Chondrocyte (in vitro differentiated cells): ENCODE measurements at places on chromosomes 5 and 9.

GRCh38 chr5:95617057-95617456 is 2.8 kb upstream of the GPR150 start:
- H3K4me3 ChIP-seq = no peak overlapping the region
- H3K4me1 ChIP-seq = peaks cover 21% of the 10 kb centered on the region
- DNase-seq = no peak
- H3K27ac ChIP-seq = no peak overlapping the region
- H3K27me3 ChIP-seq = no peaks in the 10 kb centered on the region
- H3K36me3 ChIP-seq = peaks cover 1% of the 10 kb centered on the region

DNA sequence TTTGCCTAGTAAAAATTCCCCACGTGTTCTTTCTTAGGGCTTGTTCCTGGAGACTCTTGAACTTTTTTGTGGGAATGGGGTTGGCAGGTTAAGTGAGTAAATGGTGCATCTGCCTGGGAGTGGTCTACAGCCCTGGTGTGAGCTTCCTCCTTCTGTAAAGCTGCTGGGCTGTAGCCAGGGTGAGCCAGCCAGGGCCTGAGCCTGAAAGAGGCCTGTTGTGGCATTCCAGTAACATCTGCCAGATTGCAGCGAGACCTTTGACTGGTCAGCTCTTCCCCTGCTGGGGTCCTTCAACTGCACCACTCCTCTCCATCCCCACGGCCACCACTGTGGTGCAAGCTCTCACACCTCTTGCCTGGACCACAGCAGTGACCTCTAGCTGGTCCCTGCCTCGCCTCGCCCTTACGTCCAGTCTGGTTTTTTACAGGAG is 47.5 kb downstream of the SLC22A5 start:
- no peak overlapping the region for H3K4me3 ChIP-seq
- H3K27ac ChIP-seq = peak overlapping the region; percentile 38
- H3K27me3 ChIP-seq = no peaks in the 10 kb centered on the region
- peaks cover 86% of the 10 kb centered on the region for H3K4me1 ChIP-seq
- H3K36me3 ChIP-seq = peaks cover 2% of the 10 kb centered on the region
- no peak for DNase-seq

DNA sequence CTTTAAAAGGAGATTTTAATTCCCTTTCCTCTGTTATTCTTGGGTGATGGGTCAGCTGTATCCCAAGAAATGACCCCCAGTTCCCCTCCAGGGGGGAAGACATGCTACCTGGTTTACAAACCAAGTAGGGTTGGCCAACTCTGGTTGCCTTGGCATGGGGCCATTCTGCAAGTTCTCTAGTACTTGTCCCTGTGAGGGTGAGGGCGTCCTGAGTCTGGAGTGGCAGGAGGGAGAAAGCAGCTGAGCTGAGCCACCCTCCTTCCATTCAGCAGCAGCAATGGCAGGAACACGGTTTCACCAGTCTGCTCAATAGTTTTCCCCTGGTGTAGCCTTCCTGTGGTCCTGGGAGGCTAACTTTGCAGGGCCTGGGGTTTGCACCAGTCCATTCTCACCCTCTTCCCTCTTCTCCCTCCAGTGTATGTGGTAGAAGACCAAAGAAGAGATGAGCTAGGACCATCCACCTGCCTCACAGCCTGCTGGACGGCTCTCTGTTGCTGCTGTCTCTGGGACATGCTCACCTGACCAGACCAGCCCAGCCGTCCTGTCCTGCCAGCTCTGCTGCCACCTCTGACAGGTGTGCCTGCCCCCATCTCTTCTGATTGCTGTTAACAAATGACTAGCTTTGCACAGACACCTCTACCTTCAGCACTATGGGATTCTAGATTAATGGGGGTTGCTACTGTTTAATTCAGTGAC is 59.9 kb downstream of the PFDN1 start:
- H3K4me3 ChIP-seq = no peak overlapping the region
- no peaks in the 10 kb centered on the region for H3K27me3 ChIP-seq
- DNase-seq = no peak
- peaks cover 48% of the 10 kb centered on the region for H3K4me1 ChIP-seq
- no peaks in the 10 kb centered on the region for H3K36me3 ChIP-seq
- no peak overlapping the region for H3K27ac ChIP-seq

GRCh38 chr5:132457371-132458225 is 33.0 kb downstream of the IRF1 start:
- no peaks in the 10 kb centered on the region for H3K27me3 ChIP-seq
- H3K27ac ChIP-seq = peak overlapping the region; percentile 98
- no peak overlapping the region for H3K4me3 ChIP-seq
- peaks cover 50% of the 10 kb centered on the region for H3K4me1 ChIP-seq

- peak overlapping the region; percentile 72 for H3K4me3 ChIP-seq
- DNase-seq = no peak
- peak overlapping the region; percentile 100 for H3K27ac ChIP-seq
- no peaks in the 10 kb centered on the region for H3K27me3 ChIP-seq
- peaks cover 74% of the 10 kb centered on the region for H3K4me1 ChIP-seq
- peaks cover 7% of the 10 kb centered on the region for H3K36me3 ChIP-seq
These were observed 28.8 kb downstream of the PTPA start for GRCh38 chr9:129139993-129140396.

DNA sequence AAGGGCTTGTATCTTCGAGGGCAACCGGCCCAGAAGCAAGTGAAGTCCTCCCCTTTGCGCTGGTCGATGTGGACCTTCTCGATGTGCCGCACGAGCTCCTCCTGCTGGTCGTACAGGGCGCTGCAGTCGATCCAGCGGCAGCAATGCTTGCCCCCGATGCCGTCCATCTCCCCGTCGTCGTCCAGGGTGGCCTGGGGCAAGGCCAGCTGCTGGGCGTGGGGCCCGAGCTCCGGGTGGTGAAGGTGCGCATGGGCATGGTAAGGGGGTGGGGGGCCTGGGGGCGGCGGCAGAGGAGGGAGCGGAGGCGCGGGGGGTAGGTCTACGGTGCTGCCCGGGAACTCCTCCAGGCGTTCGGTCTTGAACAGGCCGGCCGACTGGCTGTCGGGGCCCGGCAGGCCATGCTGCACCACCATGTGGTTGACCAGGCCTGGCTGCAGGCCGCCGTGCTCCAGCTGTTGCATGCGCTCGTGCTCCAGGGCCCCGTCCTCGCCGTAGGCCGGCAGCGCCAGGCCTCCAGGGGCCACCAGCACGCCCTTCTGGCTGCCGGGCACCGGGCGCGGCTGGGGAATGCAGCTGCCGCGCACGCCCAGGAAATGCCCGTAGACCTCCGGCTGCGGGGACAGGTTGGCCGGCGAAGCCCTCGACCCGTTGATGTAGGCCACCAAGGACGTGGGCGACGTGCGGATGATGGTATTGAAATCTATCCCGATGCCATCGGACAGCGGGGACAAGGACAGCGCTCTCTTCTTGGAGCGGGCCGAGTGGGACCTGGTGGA is 181.8 kb downstream of the GLIS3 start:
- H3K27me3 ChIP-seq = no peaks in the 10 kb centered on the region
- peak; percentile 75 for DNase-seq
- H3K4me3 ChIP-seq = no peak overlapping the region
